ENCODE measurements at places on chromosomes 2 and 18.

DNA sequence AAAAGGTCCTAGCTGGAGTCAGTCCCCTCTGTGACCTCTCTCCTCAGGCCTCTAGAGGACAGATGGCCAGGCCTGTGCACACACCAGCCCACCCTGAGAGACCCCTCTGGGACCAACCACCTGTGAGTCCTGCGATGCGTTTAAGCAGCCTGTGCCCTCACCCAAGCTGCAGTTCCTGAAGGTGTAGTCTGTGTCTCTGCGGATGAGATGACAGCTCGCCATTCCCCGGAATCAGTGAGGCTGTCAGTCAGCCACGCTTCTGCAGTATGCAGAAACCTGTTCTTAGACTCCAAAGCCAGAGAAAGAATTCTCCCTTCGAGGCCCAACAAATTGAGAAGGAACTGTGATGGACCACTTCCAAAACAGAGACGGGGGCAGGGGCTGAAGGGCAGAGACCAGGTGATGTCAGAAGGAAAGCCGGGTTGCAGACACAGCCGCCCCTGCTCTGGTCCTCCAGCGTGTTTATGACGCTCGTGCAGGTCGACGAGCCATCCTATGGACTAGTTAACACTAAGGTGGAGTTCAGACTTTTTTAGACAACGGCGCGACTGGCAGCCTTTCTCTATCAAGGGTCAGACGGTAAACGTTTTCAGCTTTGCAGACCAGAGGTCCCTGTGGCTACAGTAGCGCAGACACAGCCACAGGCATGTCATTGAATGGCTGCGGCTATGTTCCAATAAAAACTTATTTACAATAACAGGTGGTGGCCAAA lies 10.2 kb downstream of the MTERF4 start:
- DNase-seq, result no peak

DNA sequence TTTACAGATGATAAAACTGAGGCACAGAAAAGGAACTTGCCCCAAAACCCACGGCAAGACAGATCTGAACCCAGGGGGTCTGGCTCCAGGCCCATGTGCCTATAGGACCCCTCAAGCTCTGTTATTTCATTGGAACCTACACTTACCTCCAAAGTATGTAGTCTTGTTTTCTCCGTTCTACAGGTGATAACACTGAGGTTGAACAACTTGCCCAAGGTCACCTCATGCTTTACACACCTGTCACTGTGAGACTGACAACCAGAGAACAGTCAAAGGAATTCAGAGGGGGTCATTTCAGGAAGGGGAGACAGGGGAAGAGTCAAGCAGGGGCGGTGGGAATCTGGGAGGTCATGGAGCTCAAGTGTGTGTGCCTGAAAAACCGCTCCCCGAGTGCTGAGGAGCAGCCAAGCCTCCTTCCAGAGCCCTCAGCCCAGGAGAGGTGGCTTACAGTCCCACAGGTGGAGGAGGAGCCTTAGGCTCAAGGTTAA lies 47.7 kb downstream of the SERTAD2 start:
- DNase-seq, result no peak

DNA sequence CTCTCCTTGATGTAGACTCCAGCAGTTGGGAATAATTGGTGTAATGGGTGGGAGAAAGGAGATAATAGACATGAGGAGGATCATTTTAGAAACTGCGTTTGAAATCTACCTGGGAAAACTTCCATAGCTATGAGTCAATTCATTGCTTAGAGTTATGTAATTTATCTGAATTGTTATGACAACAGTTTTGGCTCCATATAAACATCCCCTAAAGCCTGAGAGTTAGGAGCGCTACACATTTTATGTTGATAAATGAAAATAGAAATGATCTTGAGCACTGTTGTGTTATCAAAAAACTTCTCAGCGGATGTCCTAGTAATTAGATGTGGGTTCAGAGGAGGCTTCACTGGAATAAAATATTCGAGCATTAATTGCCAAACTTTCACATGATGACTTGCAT lies 573.4 kb downstream of the TSN start:
- no peak for DNase-seq

DNA sequence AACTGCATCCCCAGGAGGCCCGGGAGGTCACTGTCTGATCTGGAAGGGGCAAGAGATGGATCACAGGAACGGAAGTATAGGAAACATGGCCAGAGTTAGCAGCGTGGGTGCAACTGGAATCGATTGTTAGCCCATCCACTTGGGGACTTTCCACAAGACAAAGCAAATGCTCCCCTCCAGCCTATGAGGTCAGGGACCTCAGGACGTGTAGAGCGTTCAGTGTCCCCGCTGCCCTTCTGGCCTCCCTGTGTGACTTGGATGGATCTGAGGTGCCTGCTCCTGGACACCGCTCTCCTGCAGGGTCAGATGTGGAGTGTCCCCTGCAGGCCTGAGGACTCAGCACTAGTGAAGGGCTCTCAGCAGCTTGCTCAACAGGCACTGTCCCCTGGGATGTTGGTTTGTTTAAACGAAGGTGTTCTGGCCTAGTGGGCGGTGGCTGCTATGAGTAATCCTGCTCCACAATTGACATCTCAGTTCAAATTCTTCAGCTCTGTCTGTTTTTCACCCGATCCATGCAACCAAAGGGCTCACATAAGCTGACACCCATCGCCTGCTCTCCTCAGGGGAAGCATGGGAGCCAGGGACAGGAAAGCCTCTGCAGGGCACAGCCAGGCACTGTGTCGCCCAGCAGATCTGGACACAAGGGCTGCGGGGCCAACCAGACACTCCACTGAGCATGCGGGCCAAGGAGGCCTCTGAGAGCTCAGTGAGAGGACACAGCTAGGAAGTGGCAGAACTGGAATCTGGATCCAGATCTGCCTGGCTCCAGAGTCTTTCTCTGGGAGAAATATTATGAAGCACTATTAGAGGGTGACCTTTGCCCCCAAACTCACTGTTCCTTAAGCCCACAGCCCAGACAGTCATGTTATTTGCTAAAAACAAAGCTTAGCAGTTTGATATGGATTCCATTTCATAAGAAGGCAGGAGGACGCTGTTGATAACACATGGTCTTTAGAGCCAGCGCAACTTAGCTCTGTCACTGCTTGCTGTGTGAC lies 78.5 kb downstream of the RHOB start:
- DNase-seq, result no peak

DNA sequence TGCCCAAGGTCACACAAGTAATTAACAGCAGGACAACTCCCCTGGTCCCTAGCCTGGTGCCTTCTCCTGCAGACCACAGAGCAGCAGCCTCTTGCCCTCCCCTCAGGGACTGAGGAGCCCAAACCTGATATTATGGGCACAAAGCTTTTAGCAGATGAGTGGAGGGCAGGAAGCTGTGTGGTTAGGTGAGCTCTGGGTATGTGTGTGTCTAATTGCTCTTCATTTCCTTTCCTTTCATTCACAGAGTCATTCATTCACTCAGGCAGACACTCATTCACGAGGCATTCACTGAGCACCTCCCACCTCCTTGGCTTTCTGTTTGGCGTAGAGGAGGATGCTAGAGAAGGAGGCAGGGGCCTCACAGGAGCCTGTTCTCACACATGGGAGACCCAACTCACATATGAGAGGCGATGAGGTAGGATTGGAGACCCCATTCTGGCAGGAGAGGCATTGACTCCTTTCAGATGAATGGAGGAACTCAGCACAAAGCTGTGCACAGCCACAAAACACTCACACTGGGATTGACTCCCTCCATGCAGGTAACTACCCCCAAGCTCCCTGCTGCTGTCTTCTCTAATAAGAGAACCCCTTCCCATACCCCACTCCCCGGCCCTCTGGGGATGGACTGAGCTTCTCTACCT lies 306.8 kb upstream of the SKOR2 start:
- DNase-seq, result no peak

DNA sequence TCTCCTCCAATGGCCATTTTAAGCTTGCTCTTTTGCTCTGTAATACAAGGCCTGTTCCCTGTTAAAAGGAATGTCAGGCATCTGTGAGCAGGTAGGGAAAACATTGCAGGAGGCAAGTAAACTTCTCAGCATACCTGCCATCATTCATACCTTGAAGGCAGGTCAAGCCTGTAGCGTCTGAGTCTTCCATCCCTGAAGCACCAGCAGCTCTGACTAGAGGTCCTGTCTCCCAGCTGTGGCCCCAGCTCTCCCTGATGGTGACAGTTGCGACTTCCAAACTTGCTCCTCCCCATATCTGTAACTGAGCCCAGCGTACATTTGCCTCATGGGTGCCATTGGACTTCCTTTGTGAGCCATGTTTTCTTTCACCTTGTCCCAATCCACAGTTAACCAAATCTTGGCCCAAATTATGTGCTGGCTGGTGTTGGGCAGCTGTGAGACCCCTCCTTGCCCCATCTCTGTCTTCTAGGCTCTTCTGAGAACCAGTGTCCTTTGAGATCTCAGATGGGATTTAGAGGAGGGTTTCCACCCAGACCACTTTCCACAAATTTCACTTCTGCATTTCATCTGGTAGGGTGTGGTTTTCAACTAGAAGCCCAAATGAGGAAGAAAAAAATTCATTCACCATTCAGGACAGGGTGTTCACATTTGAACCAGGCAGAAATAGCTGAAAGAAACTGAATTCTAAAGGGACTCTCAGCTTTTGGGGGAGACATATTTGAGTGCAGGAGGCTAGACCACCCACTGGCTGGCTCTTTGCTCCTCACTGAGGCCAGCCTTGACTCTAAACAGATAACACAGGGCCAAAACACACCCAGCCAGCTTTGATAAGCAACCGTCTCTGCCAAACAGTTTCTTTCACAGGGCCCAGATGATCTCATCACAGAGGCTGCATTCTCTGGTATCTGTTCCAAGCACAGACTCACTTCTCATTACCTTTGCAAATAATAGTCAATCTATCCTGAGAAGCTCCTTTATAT lies 66.4 kb upstream of the MSH2 start:
- DNase-seq, result no peak

- no peak for DNase-seq
These were observed 54.6 kb downstream of the PIKFYVE start for GRCh38 chr2:208320686-208321085.

DNA sequence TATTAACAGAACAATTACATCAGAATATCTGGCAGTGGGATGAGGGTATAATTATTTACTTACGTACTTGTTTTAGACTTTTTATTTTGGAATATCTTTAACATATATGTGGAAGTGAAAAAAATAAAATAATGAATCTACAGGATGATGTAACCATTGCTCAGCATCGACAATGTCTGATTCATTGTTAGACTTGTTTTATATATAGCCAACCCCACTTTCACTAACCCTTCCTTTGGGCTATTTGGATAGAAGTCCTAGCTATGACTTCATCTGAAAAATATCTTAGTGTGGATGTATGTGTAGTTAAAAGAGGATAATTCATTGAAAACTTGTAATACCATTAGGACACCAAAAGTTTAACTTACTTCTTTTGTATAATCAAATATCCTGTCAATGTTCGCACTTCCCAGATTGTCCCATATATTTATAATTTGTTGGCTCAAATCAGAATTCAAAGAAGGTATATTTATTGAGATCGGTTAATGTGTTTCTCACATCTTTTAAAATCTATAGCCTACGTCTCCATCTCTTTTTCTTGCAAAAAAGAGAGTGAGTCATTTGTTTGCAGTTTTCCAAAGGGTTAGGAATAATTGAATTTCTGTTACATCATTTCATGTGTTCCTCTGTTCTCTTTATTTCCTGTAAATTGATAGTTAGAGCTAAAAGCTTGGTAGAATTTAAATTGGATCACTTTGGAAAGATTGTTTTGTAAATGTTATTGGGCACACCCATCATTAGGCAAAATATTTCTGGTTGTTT lies 506.1 kb upstream of the FAM98A start:
- DNase-seq, result no peak

DNA sequence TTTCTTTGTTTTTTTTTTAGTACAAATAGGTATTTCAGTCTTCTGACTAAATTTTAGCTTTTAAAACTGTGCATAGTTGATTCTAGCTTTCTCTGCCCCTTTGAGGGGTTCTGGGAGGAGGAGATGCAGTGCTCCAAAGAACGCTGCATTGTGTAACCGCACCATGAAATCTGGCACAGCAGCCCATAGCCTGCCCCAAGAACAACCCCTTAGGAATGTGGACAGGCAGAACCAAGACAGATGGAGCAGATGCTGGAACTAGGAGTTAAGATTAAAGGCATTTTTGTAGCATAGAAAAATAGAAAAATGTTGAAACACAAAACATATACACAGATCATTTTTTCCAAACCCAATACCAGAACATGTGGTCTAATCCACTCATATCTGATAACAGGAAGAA lies 187.5 kb downstream of the SCG2 start:
- no peak for DNase-seq

- no peak for DNase-seq
These were observed 356.6 kb downstream of the FBXO15 start for GRCh38 chr18:73791081-73791480.

GRCh38 chr18:56200381-56200911 lies 437.9 kb downstream of the TXNL1 start:
- DNase-seq, result no peak

GRCh38 chr18:52319424-52319983 lies 20.5 kb upstream of the DCC start:
- no peak for DNase-seq

DNA sequence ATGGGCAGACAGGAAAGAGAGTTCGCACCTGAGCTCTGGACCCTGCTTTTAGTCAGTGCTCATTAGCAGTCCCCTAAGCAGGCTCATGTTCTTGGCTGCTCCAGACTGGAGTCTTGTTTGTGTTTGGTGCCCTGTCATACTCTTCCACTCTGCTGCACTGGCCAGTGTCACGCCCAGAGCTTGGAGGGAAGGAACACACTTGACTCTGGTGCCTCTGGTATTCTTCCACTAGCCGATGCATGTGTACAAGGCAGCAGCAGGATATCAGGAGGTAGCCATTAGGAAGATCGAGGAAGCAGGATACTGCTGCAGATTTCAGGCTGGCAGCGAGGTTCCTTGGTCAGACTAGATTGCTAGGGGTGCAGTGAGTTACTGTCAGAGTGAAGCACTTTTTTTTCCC lies 81.4 kb upstream of the B3GNT2 start:
- DNase-seq, result no peak

GRCh38 chr2:20855456-20855855 lies 32.6 kb upstream of the LDAH start:
- DNase-seq, result no peak

GRCh38 chr2:19835781-19836281 lies 66.0 kb downstream of the TTC32 start:
- DNase-seq, result no peak

- DNase-seq, result no peak
These were observed 59.7 kb upstream of the CAPN13 start for GRCh38 chr2:30866974-30867373.

- DNase-seq, result no peak
These were observed 23.7 kb downstream of the TMEM127 start for GRCh38 chr2:96241900-96242611.

GRCh38 chr18:22063102-22063501 lies 106.3 kb upstream of the GATA6 start:
- DNase-seq, result no peak

DNA sequence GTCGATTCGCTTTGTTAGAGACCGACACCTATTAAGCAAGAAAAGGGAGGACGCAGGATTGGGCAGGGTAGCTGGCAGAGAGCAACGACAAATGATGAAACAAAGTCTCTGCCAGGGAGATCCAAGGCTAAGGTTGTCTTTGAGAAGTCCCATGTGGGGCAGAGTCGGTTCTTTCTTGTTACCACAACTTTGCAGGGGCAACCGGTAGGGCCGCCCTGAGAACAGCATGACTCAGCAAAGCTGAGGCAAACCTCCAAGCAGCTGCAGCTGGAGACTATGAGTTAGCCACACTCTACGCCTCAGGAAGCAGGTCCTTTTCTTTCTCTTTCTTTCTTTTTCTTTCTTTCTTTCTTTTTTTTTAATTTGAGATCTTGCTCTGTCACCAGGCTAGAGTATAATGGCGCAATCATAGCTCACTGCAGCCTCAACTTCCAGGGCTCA lies 452.3 kb upstream of the ID2 start:
- no peak for DNase-seq
